Cardiac atrium fibroblast (primary cell): ENCODE measurements at places on chromosomes 16 and 17. TPM values are rescaled to one million over a fixed set of nuclear protein-coding genes. Genes with fewer than 3 reads are reported as not detected.

The GRIN2A gene
- total RNA-seq = not detected in 2 replicates

The SALL1 gene
- total RNA-seq = 1.3 and 2.0 TPM in 2 replicates

The CCL18 gene
- not detected in 2 replicates for total RNA-seq

The TP53TG3C gene
- not detected in 2 replicates for total RNA-seq

The CRISPLD2 gene
- 11.6 and 47.8 TPM in 2 replicates for total RNA-seq

The CHST5 gene
- total RNA-seq = not detected in 2 replicates

The HBQ1 gene
- total RNA-seq = not detected in 2 replicates
